ENCODE measurements at places on chromosomes 2 and 18. TPM values are rescaled to one million over a fixed set of nuclear protein-coding genes. Genes with fewer than 3 reads are reported as not detected.

Gene UGT1A7
- 4.1 TPM for total RNA-seq

Gene MC4R
- not detected for total RNA-seq

Gene MRPL33
- 21.3 TPM for total RNA-seq

Gene PDE11A
- total RNA-seq: 3.9 TPM

Gene PRKAG3
- not detected for total RNA-seq

Gene ANKRD30BL
- total RNA-seq: not detected

Gene NEUROD1
- not detected for total RNA-seq

Gene KANSL3
- total RNA-seq: 18.5 TPM

Gene ZNF512
- 6.7 TPM for total RNA-seq

Gene IL36G
- 0.20 TPM for total RNA-seq

Gene ATAD2B
- 11.1 TPM for total RNA-seq

Gene TMEM178A
- 0.81 TPM for total RNA-seq

- no peak for DNase-seq
Observed at GRCh38 chr18:63137999-63138435, 181.6 kb downstream of the BCL2 start.

DNA sequence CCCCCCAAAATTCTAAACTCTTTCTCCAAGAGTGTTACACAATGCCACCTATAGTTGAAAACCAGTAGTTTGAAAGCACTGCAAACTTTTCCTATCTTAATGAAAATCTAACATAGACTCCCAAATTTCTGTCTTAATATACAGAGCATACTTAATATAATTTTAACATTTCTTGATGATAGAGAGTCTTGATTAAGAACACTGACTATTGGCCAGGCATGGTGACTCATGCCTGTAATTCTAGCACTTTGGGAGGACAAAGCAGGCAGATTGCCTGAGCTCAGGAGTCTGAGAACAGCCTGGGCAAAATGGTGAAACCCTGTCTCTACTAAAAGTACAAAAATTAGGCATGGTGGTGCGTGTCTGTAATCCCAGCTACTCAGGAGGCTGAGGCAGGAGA, 34.2 kb downstream of the ASXL2 start:
- DNase-seq: no peak

DNA sequence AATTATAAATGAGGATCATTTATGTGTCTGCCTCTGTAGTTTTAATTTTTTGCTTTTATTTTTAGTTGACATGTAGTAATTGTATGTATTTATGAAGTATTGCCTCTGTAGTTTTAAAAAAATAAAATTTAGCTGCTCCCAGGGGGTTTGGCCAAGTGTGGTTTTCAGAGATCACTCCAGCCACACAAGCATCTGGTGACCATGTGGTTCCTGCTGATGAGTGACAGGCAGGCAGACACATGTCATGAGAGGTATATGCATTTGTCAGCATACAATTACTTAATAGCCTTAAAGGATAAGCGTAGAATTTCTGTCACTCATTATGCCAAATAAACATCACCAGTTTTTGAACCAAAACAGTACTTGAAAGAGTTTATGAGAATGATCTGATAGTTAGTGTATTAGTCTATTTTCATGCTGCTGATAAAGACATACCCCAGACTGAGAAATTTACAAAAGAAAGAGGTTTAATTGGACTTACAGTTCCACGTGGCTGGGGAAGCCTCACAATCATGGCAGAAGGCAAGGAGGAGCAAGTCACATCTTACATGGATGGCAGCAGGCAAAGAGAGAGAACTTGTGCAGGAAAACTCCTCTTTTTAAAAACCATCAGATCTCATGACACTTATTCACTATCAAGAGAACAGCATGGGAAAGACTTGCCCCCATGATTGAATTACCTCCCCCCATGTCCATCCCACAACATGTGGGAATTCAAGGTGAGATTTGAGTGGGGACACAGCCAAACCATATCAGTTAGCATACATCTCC, 29.6 kb downstream of the MREG start:
- no peak for DNase-seq

DNA sequence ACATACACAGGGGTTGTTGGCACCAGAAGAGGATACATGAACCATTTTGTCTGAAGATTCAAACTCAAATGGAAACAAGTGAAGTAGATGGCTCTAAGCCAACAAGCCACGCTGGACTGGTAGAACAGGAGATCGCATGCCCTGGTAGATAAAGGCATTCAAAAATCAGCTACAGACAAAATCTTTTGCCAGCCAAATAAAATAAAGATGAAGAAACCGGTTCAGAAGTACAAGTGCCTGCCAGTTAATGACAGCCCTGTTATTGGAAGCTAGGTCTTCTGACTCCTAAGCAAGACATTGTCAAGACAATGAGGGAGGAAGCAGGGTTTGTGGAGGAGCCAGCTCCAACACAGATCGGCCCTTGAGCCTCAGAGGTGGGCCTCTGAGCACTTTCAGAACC, 52.3 kb downstream of the EHD3 start:
- DNase-seq: no peak

GRCh38 chr18:67694787-67695186, 178.3 kb upstream of the DSEL start:
- no peak for DNase-seq

DNA sequence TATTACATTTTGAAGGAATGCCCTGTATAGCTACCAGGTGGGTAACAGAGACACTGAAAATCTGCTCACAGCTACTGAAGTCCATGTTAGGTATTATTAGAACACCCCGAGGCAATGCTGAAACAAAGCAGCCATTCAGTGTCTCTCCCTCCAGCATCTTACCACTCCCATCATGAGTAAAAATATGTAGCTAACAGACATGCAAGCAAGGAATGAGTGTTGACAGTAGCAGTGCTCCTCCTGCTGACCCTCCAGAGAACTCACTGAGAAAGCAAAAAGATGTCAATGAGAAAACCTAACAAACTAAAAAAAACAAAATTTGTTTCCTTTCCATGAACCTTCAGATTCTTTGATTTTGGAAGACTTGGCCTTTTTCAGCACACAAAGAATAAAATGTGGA, 393.9 kb downstream of the LRRTM1 start:
- no peak for DNase-seq

DNA sequence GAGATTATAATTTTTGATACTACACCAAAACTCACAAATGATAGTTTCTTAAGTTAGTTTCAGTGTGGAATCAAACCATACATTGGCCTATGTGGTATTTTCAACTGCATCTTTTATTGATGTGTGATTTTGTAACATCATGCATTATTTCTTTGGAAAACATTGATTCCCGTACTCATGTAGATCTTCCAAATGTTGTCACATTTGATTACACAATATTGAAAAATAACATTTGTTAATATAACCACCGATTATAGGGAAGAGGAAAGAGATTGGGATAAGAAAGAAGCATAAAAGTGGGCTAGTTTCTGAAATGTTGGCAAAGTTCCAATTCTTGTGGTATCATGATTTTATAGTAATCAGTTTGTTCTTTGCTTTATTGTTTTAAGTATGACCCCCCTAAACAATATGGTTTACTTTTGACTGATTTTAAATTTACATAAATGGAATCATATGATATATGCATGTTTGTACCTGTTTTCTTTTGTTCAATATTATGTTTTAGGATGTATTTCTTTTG, 117.2 kb upstream of the OTX1 start:
- DNase-seq: no peak

GRCh38 chr18:2513616-2514015, 57.7 kb downstream of the METTL4 start:
- DNase-seq: no peak

DNA sequence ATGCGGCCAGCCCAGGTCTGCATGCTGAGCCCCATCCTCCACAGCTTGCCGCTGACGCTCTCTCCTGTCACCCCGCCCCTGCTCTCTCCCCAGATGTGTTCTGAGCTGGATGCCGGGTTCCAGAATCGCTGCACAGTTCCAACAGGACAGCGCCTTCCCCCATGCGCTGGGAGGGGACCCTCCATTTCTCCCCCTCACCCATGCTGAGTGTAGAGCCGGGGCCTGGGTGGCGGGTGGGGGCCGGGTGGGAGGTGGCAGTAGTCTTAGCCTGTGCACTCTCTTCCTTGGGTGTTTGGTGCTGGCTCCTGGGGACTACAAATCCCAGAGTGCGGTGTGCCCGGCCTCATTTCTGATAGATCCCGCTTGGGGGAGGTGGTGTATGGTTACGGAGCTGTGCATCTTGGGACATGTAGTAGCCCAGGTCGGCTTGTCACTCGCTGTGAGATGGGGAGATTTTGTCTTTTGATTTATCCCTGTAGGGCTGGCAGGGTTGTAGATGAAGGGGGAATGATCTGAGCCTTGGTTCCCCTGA, 6.8 kb downstream of the DNAJB2 start:
- no peak for DNase-seq

DNA sequence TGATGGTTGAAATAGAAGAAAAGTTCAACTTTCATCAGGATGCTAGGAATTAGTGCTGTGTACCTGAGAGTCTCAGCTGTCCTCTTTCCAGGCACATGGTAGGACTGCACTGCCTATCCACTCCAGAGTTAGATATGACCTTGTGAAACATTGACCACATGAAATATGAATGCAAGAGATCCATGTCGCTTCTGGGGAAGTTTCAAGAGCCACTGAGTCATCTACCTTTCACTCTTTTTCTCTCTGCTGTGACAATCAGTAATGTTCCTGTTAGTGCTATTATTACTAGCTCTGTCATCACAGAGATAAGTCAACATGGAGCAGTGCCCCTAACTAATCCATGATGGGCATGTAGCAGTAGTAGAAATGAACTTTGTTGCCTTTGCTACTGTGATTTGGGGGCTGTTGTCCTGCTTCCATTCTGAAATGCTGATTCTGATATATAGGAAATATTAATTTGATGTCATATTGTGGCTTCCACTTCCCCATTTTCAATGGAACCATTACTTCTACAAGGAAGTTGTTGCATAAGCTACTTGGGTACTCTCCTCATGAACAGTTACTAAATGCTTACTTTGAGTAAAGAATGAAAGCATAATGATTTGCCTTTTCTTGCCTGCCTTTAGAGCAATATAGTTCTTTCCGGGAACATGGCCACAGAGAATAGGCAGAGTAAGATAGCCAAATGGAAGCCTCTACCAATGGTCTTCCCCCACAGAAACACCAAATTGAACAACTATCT, 192.8 kb upstream of the ZNF521 start:
- no peak for DNase-seq

DNA sequence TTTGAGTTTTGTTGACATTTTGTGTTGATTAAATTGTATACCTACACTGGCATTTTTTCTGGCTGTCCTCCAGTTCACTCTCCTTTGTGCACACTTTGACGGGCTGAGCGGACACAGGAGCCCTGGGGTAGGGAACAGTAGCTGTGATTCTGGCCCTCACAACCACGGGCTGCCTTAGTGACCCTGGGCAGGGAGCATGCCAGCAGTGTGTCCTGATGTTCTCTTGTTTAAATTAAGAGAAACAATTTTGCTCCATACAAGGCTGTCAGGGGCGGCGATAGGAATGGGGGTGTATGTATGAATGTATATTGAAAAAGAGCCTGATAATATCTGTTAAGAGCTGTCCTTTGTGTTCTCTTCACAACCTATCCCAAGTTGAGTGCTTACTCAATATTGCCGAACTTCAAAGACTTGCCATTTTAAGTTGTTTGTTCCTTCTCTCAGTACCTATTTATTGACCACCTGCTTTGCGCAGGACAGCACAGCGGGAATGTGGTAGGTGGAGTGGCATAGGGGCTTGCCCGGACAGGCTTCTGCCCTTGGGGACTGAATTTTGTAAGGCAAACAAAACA, 103.7 kb upstream of the EML6 start:
- DNase-seq: no peak

- DNase-seq: no peak
Observed at GRCh38 chr2:71743995-71744675, 290.8 kb downstream of the DYSF start.

- no peak for DNase-seq
Observed at GRCh38 chr2:58543442-58543841, 302.3 kb upstream of the FANCL start.

DNA sequence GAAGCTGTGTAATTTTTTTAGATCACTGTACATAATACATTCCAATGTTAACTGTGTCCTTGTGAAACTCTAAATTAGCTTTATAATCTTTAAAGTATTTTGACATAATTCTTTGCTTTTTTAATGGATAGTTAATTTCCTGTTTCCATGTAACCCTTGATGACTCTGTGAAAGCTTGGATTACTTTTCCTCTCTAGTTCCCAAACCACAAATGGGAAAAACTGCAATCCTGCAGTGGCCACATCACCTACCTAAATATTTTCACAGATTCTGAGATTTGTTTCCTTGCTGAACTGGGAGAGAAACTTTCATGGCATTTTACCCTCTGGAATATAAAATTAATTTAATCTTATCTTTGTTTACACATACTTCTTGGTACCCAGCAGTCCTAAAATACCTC, 161.6 kb upstream of the CCDC68 start:
- DNase-seq: no peak

- no peak for DNase-seq
Observed at GRCh38 chr2:218780851-218781690, 876 bp upstream of the CYP27A1 start.

GRCh38 chr2:22995576-22995975, 389.4 kb upstream of the KLHL29 start:
- no peak for DNase-seq

- peak; percentile 49 for DNase-seq
Observed at GRCh38 chr18:49368161-49368875, 92.1 kb downstream of the DYM start.

Measured in left lobe of liver (tissue), 2 donors.